NCI-H1417 (cell line): ENCODE measurements at places on chromosomes 2 and 18.

GRCh38 chr2:10709290-10709939 is 12.0 kb upstream of the ATP6V1C2 start:
- DNase-seq, result peak; percentile 85

GRCh38 chr2:43228756-43229659 is 2.6 kb upstream of the ZFP36L2 start:
- DNase-seq, result no peak

GRCh38 chr2:217784996-217785543 is 217.7 kb downstream of the TNS1 start:
- no peak for DNase-seq

DNA sequence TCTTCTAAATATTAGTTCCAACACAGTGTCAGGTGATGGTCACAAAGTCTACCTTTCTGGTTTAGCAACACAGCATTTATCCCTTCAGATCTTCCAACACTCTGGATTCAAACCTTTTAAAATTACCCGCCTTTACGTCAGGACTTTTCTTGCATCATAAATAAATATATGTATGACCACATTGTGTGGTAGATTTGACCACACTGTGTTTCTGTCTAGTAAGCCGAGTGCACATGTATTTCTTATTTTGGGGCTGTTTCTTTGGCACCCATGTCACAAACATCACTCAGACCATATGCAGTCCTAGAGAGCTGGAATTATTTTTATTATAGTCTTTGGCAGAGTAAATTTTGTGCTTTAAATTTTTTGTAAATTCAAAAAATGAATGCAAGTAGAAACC is 172.1 kb downstream of the ANKRD44 start:
- no peak for DNase-seq

DNA sequence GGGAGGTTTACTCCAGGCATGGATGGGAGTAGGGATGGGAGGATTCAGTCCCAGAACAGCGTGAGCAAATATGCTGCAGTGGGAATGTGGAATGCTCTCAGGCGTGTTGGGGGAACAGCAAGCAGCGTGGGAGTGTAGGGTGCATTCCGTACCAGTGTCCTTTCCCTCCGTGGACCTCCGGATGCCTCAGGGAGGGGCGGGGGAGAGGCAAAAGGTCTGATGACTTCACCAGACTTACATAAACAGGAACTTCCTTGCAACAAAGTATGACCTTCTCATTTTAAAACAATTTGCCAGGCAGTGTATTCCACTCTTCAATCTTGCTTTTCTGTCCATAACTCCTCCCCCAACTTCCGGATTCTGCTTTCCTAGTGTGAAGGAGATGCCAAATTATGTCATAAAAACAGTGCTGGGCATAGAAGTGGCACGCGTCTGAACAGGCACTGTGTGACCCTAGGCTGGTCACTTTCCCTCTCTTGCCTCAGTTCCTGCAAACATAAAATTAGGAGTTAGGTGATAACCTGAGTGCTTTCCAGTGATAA is 36.9 kb downstream of the RPL37A start:
- DNase-seq, result no peak

- DNase-seq, result peak; percentile 65
Measured at GRCh38 chr2:164599954-164600589, 21.2 kb downstream of the GRB14 start.

DNA sequence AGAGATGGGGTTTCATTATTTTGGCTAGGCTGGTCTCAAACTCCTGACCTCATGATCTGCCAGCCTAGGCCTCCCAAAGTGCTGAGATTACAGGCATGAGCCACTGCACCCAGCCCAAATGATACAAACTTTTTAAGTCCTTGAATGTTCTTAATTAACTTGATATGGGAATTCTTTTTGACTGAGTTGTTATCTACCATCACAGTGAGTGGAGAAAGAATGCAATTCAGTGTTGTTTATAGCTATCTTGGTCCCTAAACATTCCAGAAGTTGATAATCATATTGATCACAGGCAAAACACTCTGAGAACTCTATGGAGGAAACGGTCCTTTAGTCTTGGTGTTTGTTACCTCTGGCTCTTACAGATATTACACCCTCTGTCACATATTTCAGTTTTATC is 1072.5 kb downstream of the SUCLG1 start:
- no peak for DNase-seq

- peak; percentile 49 for DNase-seq
Measured at GRCh38 chr18:2932247-2933181, 80.4 kb downstream of the LPIN2 start.

DNA sequence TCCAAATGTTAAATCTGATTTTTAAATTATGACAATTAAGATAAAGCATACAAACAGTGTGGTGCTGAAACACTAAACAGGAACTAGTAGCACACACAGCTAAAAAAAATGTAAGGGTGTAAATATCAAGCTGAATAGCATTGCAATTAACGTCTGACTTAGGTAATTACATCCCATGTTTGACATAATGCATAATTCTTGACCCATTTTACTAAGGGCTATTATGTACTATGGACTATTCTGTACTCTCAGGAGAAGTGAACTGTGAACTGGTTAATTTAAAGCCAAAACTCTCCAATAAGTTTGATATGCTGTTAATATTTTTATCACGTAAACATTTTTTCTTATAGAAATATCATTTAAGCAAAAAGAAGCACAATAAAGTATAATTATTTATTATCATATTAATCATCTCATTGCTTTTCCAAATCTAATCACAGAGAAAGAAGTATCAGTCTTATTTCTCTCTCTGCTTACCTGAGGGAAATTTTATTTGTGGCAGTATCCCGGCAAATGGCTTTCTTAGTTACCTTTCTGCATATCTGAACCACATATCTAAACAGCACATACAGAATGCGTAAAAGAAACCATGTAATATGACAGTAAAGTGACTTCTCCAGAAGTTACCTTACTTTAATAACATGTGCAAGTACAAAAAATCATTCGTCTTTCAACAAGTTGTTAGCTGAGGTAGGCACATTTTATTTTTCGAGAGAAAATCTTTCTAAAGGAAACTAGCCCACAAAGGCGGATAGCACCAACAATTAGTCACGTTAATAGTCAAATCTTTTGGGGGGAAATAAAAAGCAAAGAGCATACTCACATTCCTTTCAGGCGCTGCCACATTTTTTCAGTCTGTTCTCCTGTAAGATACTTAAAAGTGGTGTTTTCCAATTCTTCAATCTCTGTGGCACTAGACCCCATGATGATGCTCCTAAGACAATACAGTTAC is 94.9 kb upstream of the PDE1A start:
- no peak for DNase-seq

DNA sequence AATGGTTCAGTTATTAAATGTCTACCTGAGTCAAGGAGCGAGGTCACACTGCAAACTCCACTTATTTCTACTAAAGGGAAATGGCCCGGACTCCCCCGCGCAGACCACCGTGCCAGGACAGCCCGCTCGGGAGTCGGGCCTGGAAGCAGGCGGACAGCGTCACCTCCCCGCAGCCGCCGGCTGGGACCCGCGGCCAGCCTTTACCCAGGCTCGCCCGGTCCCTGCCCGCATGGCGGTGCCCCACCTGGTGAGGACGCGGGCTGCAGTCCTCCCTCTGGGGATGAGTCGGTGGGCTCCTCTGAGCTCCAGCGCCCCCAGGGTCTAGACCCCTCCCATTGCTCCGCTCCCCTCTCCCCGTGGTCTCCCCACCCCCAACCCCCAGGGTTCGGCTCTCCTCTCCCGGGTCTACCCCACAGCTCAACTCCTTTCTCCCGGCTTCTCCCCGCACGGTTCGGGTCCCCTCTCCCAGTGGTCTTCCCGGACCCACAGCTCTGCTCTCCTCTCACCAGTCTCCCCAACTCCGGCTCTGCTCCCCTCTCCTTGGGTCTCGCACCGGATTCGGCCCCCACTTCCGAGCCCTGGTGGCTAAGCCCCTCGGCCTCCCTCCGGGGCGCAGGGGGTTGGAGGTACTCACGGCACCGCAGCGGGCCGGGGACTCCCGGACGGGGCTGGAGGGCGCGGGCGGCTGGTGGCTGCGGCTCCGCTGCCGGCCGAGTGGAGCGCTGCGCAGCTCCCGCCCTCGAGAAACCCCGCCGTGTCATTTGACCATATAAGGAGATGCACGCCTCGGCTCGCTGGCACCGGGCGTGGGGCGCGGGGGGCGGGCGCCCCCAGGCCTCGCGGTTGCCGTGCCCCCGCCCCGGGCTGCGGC is at the start of gene FHL2:
Gene FHL2 (minus strand): TSS at position 716 of the 871 bp plus-strand sequence. CDS start 12,535 bp downstream, outside the sequence.
- no peak for DNase-seq

DNA sequence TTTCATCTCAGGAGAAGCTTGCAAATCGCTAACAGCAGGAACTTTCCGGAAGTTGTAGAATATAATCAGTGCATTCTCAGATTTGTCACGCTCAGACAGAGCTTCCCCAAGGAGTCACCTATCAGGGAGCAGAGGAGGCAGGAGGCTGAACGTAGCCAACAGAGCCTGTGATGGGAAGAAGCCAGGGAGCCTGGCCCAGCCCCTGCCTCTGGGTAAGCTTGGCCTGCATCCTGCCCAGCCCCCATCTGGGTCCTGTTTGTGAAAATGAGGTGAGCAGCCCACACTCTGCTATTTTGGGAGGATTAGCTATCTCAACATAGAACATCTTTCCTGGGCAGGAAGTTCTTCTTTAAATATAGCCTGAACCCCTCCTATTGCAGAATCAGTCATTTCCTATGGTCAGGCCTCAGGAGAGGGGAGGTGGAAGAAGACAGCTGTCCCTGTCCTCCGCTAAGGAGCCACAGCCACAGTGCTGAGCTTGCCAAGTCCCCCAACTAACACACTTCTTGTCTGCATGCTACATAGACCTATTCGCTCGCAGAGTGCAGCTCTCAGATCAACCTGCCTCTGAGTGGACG is 19.2 kb upstream of the PKDCC start:
- DNase-seq, result no peak

DNA sequence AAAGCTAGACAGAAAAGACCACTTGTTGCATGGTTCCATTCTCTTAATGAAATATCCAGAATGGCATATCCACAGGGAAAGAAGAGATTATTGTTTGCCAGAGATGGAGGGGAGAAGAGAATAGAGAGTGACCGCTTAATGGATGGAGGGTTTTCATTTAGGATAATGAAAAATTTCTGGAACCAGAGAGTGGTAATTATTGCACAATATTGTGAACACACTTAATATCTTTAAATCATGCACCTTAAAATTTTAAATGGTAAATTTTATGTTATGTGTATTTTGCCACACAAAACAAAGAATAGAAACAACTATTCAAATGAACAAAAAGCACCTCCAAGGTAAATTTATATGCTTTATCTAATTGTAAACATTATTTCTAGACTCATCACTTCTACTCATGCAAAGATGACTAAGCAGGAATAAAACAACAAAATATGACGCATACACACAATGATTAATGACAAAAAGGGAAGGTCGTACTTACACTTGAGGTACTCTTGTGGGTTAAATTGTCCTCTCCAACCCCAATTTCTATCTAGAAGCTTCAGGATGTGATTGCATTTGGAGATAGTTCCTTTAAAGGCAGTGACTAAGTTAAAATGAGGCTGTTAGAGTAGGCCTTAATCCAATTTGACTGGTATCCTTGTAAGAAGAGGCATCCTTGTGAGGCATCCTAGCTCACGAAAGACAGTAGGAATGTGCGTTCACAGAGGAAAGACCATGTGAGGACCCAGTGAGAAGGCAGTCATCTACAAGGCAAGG is 18.7 kb upstream of the DHRS9 start:
- no peak for DNase-seq

DNA sequence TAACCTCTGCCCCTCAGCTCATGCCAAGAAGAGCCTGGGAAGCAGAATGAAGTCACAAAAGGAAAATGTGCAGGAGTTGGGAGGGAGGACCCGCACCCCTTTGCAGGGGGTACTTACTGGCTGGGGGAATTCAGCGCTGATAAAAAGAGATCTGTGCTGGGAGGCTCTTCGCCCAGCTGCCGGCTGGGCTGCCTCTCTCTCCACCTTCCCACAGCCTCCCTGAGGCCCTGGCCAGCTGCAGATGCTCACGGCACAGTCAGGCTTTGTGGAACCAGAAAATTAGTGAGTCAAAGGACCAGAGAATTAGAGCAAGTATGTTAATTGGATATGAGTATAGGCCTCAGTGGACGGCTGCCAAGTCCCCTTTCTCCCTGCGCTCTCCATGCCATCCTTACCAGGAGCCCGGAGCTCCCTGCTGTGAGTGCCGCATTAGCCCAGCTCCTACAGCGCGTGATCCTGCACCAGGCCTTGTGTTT is 181.7 kb upstream of the SH3BP4 start:
- DNase-seq, result peak; percentile 97

DNA sequence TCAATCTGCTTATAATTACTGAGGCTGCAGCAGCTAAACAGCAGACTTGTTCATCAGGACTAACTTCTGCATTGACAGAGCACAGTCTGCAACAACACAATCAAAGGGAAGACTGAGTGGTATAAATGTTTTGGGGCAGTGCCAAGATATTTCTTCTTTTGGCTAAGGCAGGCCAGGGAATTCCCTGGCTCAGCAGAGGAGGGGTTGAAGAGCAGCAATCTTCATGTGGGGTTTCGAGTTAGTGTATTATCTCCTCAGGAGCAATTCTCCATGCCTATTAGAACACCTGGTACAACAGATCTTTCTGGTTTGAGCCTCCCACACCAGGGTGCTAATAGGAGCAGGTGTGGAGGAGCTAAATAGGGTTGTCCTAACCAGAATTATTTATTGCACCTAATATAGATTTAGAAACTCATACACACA is 103.0 kb upstream of the STK17B start:
- DNase-seq, result peak; percentile 81

DNA sequence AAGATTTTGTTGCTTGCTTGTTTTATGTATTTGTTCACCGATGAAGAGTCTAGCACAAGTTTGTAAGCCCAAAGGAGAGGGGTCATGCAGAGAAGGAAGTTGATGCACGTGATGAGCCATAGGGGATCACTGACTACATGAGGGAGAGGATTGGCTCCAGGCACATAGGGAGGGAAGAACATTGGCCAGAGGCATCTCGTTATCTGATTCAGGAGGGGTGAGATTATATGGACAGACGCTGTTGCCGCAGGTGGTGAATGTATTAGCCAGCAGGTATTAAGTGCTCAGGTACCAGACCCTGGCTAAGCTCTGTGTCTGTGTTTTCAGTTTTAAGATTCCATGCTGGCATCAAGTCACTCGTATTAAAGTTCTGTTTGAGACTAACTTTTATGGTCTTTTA is 91.8 kb upstream of the CHST9 start:
- no peak for DNase-seq

DNA sequence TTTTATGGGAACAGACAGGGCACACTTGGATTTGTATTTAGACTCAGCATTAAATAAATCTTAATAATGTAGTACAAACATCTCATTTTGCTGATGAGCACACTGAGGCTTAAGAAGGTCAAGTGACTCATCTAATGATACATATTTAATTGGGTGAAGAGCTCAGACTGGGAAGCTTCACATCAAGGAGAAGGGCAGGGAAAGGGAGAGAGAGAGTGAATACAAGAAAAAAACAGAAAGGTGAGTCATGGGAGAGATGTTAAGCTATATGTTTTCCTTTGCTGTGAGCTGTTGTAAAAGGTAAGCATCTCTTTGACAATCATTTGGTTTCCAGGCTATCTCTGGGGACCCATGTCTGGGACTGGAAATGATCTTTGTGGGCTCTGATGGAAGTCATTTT is 277.8 kb downstream of the SETBP1 start:
- no peak for DNase-seq

DNA sequence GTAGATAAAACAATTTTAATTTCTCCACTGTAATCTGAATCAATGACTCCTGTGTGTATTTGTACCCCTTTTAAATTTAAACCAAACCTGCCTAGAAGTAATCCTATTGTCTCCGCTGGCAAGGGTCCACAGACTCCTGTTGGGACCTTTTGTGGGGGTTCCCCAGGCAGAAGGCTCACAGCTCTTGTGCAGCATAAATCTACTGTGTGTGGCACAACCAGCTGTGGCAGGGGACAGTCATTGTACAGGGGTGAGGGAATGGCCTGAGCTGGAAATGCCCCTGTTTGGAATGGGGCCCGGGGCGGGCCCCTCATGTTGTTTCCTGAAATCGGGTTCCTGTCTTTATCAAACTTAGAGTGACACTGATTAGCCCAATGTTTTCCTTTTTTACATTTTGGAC is 318.2 kb upstream of the FAM98A start:
- DNase-seq, result no peak
